Left ventricle myocardium superior (tissue), 1 donor: ENCODE measurements at places on chromosomes 1 and 21. TPM values are rescaled to one million over a fixed set of nuclear protein-coding genes. Genes with fewer than 3 reads are reported as not detected.
A peak's percentile ranks its signal among the peaks of the same experiment; 100 is the strongest.

GRCh38 chr1:48080331-48081255 lies 83.4 kb upstream of the TRABD2B start:
- no peak for DNase-seq

DNA sequence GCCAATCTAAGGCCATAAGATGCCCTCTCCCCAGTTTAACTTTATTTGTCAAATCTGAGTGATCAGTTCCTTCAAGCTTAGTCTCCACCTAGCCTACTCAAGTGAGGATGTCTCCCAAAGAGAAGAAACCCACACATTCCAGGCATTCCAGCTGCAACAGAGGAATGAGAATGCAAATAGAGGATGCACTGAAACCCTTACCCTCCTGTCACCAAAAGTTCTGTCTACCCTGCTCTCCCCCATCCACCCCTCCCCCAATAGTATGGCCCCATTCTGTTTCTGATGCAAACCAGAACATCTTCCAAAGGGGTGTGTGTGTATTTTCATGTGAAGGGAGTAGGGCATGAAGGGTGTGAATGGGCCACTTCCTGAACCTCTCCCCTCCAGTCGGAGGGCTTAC lies 3.0 kb downstream of the DUSP23 start:
- no peak for DNase-seq

Gene S100A7
- not detected for total RNA-seq

- no peak for DNase-seq
These were observed 163.0 kb downstream of the ROR1 start for GRCh38 chr1:63936801-63937200.

Gene TDRD10
- total RNA-seq: 1.9 TPM

GRCh38 chr1:210850556-210850955 lies 283.4 kb downstream of the KCNH1 start:
- no peak for DNase-seq

DNA sequence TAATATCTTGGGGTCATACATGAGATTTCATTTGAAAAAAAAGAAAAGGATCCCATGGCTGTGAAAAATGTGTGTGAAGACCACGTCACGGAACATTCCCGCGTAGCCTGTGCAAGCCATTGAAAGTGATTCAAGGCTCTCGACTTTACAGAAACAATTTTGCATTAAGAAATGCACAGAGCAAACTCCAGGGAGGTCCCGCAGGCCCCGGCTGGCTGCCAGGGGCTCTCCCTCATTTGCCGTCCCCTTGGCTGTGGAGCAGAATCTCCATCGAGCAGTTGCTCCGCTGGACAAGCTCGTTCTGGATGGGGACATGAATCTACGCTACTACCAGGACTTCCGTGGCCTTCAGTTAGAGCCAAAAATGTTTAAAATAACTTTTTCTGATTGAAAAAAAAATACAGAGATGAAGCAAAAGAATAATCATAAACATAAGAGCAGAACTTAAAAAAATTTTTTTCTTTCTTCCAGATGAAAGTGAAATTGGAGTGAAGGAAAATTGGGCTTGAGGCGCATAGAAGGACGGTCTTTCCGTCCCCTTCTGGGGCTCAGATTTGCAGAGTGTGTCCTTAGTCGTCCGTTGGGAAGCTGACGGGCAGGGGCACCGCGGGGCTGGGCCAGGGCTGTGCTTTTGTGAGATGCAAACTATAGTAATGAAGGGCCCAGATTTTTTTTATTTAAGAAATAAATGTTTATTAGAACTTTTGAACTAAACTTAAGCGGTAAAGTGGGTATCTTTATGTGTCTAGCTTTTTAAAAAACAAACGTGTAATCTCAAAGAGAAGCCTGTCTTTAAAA lies 68.1 kb upstream of the ARHGEF16 start:
- DNase-seq: no peak

- no peak for DNase-seq
These were observed 302.7 kb downstream of the SIPA1L2 start for GRCh38 chr1:232327269-232327668.

DNA sequence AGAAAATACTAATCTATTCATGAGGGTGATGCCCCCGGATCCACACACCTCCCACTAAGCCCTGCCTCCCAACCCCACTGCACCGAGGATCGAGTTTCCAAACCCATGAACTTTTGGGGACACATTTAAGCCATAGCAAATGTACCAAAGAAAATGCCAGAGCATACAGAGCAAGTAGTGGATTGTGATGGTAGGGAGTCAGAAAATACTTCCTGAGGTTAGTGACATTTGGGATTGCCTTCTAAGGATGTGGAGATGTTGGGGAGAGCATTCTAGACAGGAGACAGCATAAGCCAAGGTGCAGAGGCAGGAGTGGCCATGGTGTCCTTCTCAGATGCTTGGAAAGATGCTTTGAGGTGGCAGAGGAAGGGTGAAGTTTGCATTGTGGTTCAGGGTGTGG lies 32.2 kb downstream of the ANGEL2 start:
- DNase-seq: no peak

- DNase-seq: no peak
These were observed 3.4 kb upstream of the CHD5 start for GRCh38 chr1:6183520-6183989.

DNA sequence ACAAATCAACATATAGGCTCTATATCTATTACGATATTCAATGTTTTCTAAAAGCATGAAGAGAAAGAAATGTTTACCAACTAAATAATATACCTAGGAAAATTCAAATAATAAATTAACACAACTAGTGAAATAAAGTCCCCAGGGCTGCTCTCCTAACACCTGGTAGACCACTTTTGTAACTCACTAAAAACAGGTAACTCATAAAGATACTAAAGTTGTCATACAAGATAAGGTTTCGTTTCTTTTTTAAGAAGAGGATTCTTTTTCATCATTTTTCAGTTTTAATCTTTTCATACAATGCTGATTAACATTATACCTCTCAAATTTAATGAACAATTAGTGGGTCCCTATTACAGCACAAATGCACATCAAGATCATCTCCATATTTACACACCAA lies 99.0 kb downstream of the ZZZ3 start:
- DNase-seq: no peak

- DNase-seq: no peak
These were observed 1.5 kb downstream of the SNX27 start for GRCh38 chr1:151613282-151613780.

DNA sequence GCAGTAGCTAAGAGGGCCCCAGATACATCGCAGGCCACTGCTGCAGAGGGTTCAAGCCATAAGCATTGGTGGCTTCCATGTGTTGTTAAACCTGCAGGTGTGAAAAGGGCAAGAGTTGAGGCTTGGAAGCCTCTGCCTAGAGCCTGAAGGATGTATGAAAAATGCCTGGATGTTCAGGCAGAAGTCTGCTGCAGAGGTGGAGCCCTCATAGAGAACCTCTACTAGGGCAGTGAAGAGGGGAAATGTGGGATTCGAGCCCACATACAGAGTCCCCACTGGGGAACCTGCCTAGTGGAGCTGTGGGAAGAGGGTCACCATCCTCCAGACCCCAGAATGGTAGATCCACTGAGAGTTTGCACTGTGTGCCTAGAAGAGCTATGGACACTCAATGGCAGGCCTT lies 30.6 kb upstream of the ADGRL4 start:
- no peak for DNase-seq

DNA sequence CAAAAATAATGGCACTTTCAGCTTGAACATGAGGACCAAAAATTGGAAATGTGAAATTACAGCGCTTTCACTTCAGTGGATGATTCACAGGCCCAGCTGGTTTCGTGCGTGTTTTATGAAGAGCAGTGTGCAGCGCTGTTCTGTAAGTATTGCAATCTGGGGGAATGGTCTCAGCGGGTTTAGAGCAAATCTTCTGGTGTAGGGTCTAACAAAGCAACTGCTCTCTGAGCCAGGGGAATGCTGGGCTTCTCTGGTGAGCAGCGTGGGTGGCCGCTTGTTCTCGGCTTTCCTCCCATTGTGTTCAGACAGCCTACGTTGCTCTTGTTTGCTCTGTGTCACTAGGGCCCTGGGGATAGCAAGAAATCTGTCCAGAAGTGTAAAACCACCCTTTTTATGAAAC lies 42.4 kb upstream of the GADD45A start:
- DNase-seq: peak; percentile 41

- no peak for DNase-seq
These were observed 18.3 kb downstream of the YARS1 start for GRCh38 chr1:32798679-32799416.

DNA sequence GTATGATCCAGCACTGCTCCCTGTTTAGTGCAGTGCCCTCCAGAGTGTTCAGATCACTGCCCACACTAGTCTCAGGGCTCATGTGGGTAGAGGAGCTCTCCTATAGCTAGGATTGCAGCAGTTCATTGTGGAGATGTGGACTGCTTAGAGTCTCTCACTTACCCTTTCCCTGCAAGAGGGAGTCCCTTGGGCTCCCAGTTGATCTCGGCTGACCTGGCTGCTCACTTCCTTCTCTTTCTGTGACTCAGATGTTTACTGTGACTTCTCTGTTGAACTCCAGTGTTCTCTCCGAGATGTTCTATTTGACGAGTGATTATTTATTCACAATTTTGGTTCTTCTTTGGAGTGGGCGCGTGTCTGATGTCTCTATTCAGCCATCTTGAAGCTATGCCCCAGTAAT lies 141.9 kb downstream of the PTBP2 start:
- DNase-seq: peak; percentile 28

DNA sequence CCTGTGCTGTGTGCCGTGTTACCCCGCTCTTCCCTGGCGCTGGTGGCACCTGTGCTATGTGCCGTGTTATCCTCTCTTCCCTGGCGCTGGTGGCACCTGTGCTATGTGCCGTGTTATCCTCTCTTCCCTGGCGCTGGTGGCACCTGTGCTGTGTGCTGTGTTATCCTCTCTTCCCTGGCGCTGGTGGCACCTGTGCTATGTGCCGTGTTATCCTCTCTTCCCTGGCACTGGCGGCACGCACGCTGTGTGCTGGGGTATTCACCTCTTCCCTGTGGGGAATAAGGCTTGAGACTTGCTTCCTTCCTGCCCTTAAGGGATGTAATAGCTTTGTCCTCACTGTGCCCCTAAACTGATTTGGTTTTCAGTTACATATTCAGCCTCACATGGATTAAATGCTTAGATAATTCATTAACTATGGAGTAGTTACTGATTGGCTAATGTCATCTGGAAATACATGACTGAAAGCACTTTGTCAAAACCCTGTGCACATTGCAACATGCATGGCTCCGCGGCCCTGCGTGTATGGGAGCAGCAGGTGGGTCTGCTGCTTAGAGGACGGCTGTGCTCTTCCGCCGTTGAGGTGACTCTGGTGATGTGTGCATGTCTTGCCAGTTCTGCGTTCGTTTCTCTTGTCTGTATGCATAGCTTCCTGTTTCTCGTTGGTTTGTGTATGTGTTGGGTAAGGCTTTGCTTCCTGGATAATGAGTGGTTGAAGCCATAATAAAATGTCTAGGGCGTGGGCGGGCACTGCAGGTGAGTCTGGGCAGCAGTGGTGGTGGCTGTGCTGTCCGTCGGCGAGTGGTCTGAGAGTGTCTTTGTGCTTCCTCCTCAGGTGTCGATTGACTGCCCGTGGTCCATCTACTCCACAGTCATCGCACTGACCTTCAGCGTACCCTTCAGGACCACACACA lies 17.9 kb upstream of the PWP2 start:
- no peak for DNase-seq

GRCh38 chr1:55196433-55197035 lies 18.6 kb downstream of the USP24 start:
- DNase-seq: no peak

- DNase-seq: no peak
These were observed 3.5 kb upstream of the UBXN10 start for GRCh38 chr1:20182415-20182814.

DNA sequence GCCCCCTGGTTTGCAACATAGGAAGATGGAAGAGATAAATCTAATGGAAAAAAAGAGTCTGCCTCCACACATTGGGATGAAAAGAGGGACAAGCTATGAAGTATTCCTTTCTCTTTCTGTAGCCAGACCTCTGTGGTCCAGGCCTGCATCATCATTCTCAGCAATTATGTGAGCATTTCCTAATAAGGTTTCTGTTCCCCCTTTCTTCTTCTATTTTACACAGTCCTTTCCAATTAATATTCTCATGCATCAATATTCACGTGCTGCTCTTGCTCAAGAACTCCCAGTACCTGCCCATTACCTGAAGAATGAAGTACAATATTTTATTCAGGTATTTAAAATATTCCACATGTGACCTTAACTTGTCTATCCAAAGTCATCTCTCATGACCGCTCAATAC lies 8.2 kb upstream of the SLC30A1 start:
- DNase-seq: no peak

- no peak for DNase-seq
These were observed 186.3 kb downstream of the NFIA start for GRCh38 chr1:61268546-61269240.

DNA sequence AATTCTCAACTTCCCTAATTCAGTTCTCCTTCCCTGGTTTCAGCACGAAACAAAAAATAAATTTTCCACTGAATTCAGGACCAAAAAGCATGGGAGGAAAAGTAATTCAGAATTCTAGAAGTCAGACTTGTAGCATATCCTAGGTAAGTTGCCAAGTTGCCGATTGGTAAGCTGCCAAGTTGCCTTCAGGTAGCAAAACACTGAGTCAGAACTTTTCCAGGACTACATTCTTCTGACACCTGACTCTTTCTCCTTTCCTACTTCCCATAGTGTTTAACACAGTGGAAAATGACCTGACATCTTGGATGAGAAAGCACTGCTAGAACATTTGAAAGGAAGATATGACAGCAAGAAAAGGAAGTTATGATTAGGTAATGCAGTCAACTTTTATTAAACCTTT lies 322.8 kb downstream of the SPATA17 start:
- no peak for DNase-seq

DNA sequence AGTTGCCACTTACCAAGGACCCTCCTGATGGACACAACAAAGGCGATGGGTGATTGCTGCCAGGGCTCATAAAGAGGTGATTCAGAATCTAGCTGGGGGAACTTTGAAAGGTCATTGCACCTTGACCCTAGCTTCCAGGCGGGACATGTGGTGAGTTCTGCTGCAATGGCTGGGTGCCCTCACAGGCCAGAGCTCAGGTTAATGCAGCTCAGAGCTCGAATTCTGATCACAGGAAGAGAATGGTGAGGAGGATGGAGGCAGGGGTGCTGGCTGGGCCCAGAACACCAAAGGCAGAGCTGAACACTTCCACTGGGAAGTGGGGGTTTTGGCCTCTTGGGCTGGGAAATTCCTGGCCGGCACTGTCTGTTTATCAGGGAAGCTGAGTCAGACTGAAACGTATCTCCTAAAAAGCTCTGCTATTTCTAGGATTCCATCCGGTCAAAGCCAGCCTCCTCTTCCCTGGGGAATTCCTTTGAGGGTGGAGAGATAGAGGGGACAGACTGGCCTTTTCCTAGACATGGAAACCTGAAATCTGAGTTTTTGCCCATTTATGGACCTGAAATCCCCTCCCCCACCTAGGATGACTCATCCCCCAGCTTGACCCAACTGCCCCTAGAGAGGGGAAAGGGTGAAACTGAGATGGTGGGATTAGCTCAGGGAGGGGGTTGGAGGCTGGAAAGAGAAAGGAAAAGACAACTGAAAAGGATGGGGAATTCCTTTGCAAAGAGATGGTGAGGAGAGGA lies 27.2 kb downstream of the NUAK2 start:
- no peak for DNase-seq

DNA sequence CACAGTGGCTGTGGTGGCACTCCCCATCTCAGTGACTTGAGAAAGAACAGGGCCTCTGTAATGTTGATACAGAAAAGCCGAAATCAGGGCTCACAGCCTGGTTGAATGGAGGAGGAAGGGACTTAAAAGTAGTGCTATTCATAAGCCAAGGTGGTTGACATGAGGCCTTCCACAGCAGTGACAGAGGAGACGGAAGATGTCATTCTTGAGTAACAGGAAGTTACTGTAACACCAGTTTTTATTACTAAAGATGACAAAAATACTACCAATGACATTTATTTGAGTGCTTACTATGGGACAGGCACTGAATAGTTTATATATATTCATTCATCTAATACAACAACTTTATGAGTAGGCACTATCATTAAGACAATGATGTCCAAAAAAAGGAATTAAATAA lies 52.8 kb upstream of the GNG12 start:
- DNase-seq: no peak

Gene NUP210L
- total RNA-seq: 0.27 TPM
